Ovary (tissue), 10 donors: ENCODE measurements at places on chromosomes 7 and 10. TPM values are rescaled to one million over a fixed set of nuclear protein-coding genes. Genes with fewer than 3 reads are reported as not detected.

DNA sequence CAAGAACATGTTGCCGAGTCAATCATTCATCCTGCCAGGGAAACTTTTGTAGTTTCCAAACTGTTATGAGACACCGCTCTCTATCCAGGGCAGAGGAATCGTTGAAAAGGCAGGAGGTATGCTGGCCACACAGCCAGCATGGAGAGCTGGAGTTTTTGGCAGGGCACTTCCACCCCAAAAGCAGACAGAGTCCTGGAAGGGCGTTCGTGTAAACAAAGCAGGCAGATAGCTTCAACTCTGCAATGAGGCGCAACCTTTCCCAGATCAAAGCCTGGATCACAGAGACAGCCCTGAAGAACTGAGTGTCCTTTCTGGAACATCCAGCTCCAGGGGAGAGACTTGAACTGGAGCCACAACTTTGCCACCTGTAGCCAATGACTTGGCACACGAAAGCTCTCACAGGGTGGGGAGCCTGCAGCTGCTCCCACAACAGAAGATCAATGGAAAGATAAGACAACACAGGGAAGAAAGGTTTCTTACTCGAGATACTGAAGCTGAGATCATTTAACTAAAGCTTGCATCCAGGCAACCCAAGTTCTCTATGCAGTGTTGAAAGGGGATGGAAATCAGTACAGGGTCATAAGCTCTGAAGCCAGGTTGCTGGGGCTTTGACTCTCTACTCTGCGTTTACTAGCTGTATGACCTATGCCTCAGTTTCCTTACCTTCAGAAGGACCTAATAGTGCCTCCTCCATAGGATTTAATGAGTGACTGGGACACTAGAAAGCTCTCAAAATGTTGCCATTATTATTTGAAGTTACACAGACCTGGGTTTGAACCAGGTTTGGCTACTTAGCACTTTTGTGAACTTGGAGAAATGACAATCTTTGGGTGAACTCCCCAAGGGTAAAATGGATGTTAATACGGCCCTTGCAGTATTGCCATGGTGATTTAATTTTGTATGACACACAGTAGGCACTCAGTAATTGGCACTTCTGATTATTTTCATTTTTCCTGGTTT lies 434.8 kb upstream of the NPVF start:
- no peaks in the 10 kb centered on the region for H3K27me3 ChIP-seq
- peak; percentile 67 for DNase-seq
- H3K4me3 ChIP-seq: no peak overlapping the region
- peaks cover 15% of the 10 kb centered on the region for H3K4me1 ChIP-seq

DNA sequence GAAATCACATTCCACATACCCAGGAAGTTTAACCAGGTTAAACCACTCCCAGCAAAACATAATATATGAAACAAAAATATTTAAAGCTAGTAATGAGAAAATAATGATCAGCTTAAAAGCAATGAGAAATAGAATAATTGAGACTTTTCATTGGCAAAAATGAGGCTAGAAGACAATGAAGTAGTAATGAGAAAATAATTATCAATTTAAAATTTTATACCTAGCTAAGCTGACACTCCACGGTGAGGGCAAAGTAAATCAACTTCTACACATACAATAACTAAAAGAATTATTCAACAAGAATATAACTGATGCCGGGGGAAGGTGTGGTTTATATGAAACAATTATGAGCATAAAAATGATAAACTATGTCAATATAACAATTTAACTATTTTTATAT lies 82.2 kb upstream of the TES start:
- H3K4me3 ChIP-seq: no peak overlapping the region
- no peaks in the 10 kb centered on the region for H3K27me3 ChIP-seq
- no peak for DNase-seq

- H3K27ac ChIP-seq: no peak overlapping the region
- no peak for DNase-seq
- H3K36me3 ChIP-seq: no peaks in the 10 kb centered on the region
- no peak overlapping the region for H3K4me3 ChIP-seq
- no peaks in the 10 kb centered on the region for H3K4me1 ChIP-seq
Measured at GRCh38 chr10:22962817-22963216, 35.0 kb downstream of the ARMC3 start.

- H3K27me3 ChIP-seq: no peaks in the 10 kb centered on the region
- DNase-seq: no peak
- no peaks in the 10 kb centered on the region for H3K36me3 ChIP-seq
- H3K4me3 ChIP-seq: no peak overlapping the region
Measured at GRCh38 chr7:81190997-81191768, 272.3 kb upstream of the SEMA3C start.

GRCh38 chr7:78055001-78055573 lies 256.5 kb downstream of the PHTF2 start:
- H3K4me1 ChIP-seq: no peaks in the 10 kb centered on the region
- no peak for DNase-seq
- H3K4me3 ChIP-seq: no peak overlapping the region
- no peak overlapping the region for H3K27ac ChIP-seq
- H3K27me3 ChIP-seq: no peaks in the 10 kb centered on the region

- H3K27me3 ChIP-seq: no peaks in the 10 kb centered on the region
- no peak overlapping the region for H3K4me3 ChIP-seq
Measured at GRCh38 chr10:30686708-30687107, 57.2 kb upstream of the LYZL2 start.

NANOS1 gene
- total RNA-seq: 1.8 TPM

TMEM209 gene
- 26.1 TPM for total RNA-seq
